Non-pigmented ciliary epithelial cell (primary cell): ENCODE measurements at places on chromosomes 3 and 15.

- no peak for DNase-seq
Observed at GRCh38 chr3:138949002-138949418, 2.0 kb downstream of the FOXL2NB start.

- DNase-seq: no peak
Observed at GRCh38 chr15:43859546-43859945, 32.7 kb downstream of the WDR76 start.

DNA sequence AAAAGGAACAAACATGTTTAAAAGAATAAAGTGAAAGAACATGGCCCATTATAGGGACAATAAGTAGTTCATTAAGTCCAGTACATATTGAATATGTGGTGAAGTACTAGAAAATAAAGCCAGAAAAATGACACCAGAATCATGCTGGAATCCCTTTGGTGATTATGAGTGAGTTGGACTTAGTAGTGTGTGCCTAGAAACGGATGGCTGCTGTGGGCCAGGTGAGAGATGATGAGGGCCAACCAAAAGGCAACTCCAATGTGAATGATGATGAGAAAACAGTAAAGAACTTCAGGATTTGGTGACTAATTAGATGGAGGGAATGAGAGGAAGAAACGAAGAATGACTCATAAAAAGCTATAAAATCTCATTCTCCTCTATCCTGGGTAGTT is 3.3 kb downstream of the CRYGS start:
- DNase-seq: no peak

DNA sequence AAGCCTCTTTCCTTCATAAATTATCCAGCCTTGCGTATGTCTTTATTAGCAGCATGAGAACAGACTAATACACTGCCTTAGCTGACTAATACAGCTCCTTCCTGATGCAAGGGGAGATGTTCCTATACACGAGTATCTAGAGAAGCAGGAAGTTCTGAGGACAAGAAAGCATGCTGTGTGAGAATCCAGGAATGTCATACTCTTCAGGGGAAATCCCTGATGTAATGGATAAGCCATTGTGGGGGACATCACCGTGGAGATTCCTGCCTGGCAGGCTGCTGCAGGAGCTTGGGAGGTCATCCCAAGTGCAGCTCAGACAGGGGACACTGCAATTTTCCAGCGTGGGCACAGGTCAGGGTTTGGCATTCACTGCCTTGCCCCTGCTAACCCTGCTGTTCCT is 476.9 kb downstream of the NR2F2 start:
- DNase-seq: no peak

DNA sequence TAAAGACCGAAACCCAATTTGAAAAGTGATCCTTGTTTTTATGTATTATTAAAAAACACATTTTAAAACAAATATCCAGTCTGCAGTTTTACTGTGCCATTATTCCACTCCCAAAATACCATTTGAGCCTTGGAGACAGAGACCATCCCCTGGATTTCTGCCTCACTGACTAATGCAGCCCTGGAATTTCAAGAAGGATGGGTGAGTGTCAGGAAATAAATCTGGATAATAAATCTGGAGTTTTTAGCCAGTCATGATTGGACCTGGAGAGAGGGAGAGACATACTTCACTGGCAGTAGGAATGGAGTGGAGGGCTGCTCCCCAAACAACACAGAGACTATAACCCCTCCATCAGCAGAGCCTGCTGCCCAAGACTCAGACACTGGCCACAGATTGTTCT is 123.3 kb downstream of the MYLK start:
- DNase-seq: no peak

GRCh38 chr3:136249091-136249490 is 1.0 kb upstream of the PCCB start:
- DNase-seq: no peak

DNA sequence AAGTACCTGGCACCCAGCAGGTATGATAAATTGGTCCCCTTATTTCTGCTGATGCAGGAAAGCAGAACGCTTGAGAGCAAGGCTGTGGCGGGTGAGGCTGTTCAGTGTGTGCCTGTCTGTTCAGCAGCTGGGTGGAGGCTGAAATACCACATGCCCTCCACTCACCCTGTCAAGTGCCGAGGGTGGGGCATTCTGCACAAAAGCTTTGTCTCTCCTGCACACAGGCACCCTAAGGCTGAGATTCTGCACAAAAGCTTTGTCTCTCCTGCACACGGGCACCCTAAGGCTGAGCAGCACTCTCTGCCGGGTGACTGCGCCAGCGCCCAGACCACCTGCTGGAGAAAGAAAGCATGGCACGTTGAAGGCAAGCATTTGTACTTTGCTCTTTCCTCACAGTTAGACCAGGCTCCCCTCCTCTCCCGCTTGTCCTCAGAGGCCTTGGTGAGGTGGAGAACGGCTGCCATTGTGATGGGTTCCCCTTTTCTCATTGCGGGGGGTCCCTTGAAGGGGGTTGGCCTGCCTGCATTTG is 97.5 kb downstream of the BDH1 start:
- DNase-seq: no peak

- no peak for DNase-seq
Observed at GRCh38 chr3:183252973-183253527, at the start of gene B3GNT5. B3GNT5 (plus strand) TSS chr3:183253253; CDS start chr3:183269799, 16,546 bp downstream.

GRCh38 chr15:33159726-33160453 is 34.6 kb downstream of the FMN1 start:
- no peak for DNase-seq

- DNase-seq: no peak
Observed at GRCh38 chr3:37825744-37826400, 35.8 kb upstream of the CTDSPL start.
